ENCODE measurements at places on chromosomes 3 and 15.

- DNase-seq: no peak
These were observed 28.5 kb downstream of the SCG5 start for GRCh38 chr15:32669896-32670611.

GRCh38 chr3:21269882-21270281, 481.1 kb downstream of the ZNF385D start:
- no peak for DNase-seq

DNA sequence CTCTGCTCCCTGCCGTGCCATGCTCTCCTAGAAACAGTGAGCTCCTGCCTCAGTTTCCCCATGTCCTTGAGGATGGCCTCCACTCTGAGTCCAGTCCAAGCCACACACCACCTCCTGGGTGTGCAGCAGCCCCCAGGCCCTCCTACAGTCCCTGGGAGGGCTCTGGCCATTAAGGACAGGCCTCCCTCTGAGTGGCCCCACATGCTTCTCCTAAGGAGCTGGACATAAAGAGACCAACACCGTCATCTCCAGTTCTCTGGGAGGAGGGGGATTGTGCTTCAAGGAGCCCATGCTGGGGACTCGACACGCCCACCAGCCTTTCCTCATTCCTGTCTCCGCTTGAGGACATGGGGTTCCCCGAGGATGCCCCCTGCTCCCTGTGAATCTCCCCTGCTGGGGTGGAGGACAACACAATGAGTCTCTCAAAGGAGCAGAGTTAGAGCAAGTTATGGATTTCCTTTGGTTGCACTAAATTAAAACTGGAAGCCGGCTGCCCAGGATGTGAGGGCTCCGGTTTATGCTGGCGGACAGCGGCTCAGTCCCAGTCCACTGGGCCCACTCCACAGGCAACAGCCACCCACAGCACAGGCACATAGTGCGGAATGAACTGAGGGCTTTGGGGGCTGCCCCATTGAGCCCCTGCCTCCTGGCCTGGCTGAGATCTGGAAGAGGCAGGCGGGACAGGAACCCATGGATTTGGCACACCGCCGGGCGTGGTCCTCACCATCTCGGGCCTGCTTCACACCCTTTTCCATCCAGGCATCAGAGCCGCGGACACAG, 165.6 kb upstream of the IQSEC1 start:
- no peak for DNase-seq

- no peak for DNase-seq
These were observed 222.5 kb upstream of the ICE2 start for GRCh38 chr15:60701261-60702019.

GRCh38 chr3:4551051-4551711, 58.0 kb downstream of the ITPR1 start:
- DNase-seq: peak; percentile 70

DNA sequence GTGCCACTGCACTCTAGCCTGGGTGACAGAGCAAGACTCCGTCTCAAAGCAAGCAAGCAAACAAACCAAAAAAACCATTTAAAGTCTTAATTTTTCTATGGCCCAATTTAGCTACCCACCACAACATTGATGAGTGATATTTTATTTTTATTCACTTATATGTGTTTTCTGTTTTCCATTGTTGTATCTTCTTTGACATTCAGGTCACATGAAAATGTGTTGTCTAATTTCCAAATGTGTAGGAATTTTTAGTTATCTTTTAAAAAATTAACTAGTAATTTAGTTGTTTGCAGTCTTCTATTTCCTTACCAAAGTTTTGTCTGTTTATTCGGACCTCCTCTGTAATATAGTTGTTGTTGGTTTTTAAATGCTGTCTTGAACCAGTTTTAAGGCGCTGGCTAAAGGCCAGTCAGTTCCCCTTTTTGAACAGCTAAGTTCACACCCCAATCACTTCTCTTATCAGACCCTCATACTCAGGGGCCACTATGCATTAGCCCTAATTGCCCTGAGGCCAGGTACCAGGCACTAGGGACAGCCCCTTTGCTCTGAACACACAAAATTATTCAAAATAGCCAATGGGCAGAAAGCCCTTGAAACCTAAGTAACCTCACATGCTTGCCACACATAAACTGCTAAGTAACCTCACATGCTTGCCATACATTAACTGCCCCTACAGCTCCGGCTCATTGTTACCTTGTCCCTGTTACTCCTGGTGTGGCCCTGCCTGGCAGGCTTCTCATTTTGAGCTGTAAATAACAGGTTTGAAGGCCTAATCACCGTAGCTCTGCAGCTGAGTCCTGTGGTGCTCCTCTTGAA, 4.3 kb upstream of the CCR4 start:
- DNase-seq: no peak

- no peak for DNase-seq
These were observed 160.7 kb downstream of the SQOR start for GRCh38 chr15:45795440-45796069.

DNA sequence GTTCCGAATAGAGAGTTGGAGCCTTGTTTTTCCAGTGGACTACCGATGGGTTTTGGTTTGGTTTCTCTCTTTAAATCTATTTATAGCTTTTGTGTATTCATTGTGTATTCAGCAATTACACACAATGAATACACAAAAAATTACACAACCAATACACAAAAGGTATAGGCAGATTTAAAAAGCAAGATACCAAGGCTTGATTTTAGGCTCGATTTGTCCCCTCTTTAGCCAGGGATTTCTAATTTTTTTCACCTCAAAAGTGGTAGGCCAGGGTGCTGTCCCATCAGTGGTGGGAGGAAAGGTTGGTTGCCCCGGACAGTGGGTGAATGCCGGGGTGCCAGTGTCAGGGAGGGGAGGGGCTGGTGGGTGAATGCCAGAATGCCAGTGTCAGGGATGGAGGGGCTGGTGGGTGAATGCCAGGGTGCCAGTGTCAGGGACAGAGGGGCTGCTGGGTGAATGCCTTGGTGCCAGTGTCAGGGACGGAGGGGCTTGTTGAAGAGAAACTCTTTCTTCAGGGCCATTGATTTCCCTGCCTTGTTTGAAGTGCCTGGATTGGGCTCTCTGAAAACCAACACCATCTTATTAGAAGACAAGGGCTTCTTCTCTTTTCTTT, 186.2 kb downstream of the GOLGA6L6 start:
- no peak for DNase-seq

DNA sequence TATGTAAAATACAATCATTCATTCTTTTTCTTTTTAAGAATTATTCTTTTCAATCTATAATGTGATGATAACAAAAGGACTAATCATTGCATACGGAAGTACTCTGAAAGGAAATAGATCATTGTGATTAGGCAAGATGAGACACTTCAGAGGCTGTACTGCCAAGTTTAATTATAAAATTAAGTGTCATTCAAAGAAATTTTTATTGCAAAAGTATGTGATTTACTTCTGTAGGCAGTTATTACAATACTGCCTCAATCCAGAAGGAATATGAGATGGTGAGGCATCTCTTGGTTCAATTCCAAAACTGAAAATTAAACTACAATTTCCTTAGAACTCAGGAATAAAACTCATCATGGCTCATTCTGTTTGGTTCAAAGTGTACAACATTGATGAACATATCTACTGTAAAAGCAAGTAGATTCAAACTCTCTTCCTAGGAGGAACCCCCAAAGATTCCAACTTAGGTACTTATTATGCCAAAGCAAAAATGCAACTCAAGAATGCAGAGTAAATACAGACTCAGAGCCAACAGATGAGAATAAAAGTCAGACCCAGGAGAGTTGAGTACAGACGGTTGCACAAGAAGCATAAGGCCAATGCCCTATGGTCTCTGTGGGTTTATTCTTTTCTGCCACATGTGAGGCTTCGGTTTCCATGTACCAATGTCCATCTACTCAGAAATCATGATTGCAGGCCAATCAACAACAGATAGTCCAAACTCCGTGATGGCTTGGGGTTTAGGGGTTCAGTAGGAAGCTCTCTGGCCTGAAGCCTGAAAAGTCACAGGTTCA, 118.5 kb upstream of the WNT5A start:
- no peak for DNase-seq

DNA sequence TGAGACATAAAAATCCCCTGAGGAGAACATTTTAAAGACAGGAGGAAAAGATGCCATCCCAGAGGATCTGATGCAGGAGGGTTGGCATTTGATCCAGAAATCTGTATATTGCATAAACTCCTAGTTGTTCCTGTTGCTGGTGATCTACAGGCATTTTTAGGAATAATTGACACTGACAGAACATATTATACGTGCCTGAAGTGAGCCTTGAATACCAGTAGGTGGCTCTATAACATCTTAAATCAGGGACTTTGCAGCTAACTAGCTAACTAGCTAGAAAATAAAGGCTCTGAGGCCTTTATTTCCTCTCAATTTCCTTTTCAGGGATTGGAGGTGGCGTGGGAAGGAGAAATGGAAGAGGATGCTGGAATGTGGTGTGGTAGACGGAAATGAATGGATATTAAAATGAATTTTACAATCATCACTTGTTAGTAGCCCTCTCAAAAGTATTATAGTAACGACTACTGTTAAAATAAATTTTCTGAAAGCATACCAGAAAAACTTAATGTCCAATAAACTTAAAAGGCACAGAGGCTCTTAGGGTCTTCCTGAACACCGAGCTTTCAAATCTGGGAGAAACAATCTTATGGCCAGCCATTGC, 73.8 kb upstream of the ZBED2 start:
- DNase-seq: no peak

GRCh38 chr3:14157951-14158350, 20.4 kb downstream of the XPC start:
- no peak for DNase-seq

DNA sequence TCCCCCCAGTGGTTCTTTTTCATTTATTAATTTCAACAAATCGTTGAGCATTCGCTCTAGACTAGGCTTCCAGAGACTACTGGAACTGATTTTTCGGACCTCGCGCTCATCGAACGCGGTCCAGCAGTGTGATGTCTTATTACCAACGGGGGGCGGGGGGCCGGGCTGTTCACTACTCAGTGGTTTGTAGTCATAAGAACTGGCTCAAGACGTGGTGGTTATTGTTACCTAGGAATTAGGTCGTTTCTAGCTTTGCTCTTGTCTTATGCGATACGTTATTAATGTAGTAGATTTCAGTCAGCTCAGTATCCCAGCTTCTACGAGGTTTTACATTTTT, 858 bp downstream of the RBM5 start:
- DNase-seq: no peak

DNA sequence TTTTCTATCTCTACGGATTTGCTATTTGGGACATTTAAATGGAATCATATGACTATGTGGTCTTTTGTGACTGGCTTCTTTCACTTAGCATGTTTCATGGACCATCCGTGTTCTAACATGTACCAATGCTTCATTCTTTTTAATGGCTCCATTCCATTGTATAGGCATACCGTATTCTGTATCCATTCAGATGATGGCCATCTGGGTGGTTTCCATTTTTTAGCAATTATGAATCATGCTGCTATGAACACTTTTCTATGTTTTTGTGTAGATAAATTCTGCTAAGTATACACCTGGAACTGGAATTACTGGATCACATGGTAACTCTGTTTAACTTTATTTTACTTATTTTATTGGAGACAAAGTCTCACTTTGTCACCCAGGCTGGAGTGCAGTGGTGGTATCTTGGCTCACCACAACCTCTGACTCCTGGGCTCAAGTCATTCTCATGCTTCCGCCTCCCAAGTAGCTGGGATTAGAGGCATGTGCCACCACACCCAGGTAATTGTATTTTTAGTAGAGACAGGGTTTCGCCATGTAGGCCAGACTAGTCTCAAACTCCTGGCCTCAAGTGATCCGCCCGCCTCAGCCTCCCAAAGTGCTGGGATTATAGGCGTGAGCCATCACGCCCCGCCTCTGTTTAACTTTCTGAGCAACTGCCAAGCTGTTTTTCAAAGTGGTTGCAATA, 13.4 kb downstream of the UBP1 start:
- DNase-seq: no peak

DNA sequence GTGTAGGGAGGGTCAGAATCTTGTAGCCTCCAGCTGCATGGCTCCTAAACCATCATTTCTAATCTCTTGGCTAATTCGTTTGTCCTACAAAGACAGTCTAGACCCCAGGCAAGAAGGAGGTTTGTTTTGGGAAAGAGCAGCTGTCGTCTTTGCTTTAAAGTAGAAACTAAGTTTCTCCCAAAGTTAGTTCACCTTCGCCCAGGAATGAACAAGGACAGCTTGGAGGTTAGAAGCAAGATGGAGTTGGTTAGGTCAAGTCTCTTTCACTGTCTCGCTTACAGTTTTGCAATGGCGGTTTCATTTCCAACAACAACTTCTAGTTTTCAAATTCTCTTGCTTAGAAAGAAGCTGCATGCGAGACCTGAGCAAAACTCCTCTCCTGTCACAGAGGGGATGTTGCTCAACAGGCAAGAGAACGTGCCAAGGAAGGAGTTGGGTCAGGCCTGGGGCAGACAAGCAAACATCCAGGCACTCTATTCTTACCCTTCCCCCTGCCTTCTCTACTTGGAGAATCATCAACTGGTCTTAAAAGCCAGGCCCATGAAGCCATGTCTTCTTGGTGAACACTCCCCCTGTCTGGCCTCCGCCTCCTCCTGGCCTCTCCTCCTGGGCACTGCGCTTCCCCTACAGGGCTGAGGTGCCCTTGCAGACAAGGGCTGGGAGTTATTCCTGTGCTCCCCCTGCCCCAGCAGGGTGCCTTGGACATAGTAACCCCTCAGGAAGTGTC, 57.6 kb downstream of the TMEM44 start:
- DNase-seq: no peak

All from ovary (tissue), 10 donors.